Left forelimb (tissue), 1 donor: ENCODE measurements at places on chromosomes 12 and 14.

GRCh38 chr12:38508246-38508645, 191.7 kb downstream of the ALG10B start:
- no peak for DNase-seq

- no peak for DNase-seq
Measured at GRCh38 chr14:69696204-69696527, 70.8 kb upstream of the SRSF5 start.

DNA sequence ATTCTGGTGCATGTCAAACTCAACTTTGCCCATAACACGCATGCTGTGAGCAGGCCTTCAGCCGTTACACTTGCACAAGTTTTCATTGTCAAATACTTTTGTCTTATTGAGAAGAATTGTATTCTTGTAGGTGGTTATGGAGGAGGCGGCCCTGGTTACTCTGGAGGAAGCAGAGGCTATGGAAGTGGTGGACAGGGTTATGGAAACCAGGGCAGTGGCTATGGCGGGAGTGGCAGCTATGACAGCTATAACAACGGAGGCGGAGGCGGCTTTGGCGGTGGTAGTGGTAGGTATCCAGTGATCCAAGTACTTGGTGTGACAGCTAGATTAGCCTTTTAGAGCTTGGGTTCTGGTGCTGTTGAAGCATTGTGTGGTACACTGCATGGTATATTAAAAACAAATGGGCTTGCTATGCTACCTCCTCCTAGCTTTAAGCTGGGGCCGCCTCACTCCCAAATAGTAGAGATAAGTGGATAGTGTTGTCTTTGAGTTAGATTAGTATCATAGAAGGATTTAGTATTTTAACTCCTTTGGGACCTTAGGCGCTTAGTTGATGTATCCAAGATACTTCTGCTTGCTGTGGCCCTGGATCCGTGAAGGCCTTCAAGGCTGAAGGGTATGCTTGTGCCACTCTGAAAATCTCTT, 2.5 kb downstream of the HNRNPA1 start:
- DNase-seq: no peak

GRCh38 chr12:2973566-2973965, 14.4 kb downstream of the TEAD4 start:
- DNase-seq: no peak

GRCh38 chr12:5210179-5210922, 166.7 kb downstream of the KCNA5 start:
- no peak for DNase-seq

DNA sequence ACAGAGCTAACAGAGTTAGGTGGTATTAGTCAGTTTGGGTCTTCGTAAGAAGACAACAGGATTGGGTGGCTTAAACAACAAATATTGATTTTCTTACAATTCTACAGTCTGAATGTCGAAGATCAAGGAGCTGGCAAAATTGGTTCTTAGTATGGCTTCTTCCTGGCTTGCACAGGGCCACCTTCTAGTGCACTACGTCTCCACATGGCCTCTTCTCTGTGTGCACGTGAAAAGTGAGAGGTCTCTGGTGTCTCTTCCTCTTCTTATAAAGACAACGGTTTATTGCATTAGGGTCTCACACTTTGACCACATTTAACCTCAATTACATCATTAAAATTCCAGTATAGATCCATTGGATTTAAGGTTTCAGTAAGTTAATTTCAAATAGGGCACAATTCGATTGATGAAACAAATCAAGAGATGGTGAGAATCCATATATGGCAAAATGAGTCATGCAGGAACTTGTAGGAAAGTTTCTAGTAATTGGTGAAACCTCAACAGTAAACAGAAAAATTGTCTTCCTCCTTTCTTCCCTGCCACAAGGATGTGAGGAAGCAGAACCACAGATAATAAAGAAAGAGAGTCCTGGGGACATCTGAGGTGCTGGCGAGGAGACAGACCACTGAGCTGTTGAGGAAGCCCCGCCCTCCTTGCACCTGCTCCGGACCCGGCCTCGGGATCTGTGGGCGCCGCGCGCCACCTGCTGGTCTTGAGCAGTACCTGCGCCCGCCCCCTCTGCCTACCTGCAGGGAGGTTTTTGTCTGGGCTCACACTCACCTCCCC, 846.7 kb downstream of the TMEM121 start:
- DNase-seq: no peak

- DNase-seq: no peak
Measured at GRCh38 chr12:49366096-49366651, 1.1 kb upstream of the SPATS2 start.

DNA sequence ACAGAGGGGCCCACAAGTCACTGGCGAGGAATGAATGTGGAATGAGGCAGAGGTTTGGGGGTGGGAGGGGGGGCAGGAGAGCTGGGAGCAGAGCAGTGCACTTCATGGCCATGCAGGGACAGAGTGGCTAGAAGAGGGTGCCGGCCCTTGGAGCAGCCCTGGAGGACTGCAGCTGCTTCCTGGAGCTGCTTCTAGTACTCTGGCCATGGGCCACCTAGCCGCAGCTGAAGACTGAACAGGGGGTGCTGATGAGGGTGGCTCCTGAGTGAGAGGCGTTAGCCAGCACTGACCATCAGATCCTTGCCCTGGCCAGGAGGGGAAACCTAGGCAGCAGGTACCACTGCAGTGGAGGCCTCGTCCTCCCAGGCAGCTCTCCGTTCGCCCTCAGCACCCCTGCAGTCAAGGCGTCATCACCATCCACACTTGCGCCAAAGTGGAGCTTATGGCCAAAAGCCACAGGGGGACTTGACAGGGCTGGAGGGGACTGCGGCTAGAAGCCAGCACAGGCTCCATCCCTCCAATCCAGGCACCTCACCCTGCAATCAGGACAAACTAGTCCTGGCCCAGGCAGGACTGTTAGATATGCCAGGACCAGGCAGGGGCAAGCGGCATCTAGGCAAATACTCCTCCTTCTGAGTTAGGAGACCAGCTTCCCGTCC, 16.4 kb downstream of the OTUB2 start:
- no peak for DNase-seq

DNA sequence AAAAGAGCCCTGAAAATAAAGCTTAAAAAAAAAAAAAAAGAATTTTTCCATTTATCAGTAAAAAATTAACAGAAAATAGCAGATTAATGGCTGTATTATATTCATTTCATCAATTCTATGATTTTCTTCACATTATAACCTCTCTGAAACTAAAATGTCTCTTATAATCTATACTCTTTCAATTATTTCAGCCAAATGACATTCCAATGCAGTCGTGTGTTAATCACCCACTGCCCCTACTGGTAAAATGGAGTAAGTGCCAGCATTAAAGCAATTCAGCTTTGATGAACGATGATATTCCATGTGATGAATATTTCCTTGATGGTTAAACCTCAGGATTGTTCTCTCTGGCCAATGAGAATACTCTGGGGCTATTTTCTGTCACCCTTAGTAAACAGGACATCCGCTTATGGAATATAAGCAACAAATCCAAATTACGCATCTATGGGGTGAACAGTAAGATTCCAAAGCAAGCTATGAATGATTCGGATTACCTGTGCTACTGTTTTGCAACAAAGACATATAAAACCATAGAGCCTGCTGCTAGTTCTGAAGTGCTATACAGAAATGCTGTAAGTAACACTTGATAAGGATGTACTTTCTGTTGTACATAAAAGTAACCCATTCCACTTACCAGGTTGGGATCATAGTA, 20.3 kb upstream of the SYCP3 start:
- no peak for DNase-seq

DNA sequence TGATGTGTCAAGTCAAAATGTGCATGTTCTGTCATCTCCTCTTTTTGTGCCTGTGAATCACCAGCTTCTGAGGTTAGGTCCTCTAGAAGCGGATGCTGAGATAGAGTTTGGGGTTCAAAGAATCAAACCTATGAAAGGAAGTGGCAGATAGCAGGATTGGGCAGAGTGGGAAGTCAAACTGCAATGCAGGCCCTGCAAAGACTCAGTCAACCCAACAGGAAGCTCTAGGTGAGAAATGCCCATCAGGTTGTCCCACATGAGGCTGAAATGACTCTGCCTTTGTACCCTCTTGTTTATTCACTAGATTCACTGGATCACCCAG, 4.5 kb upstream of the MIA2 start:
- DNase-seq: no peak

DNA sequence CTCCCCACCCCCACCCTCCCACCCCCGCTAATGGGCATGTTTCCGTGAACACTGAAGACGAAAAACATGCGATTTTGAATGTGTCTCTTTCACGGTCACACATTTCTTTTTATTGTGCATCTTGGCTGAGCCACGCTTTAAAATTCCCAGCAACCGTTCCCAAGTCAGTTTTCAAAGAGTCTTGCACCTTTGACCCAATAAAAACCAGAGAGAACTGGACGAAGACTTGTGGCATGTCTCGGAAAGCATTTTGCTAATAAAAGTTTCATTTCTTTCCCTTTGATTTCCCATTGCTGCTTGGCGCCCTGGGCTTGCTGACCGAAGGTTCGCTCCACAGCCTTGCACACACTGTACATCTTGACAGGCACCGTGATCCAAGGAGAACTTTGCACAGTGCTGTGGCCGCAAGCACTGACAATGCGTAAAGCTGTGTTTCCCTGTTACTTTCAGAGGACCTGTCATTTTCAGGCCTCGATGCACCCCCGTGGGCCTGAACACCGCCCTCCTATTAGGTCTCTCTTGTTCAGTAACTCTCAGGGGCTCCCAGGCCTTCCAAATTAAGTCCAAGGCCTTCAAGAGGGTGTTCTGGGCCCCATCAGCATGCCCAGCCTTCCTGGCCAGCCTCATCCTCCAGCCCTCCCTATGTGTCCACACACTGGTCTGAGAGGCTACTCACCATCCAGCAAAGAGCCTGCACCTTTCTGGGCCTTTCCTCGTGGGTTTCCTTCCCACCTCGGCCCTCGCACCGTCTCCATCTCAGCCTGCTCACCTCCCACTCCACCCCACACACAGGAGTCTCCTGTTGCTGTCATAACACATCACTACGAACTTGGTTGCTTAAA, 63.4 kb upstream of the DIO3 start:
- DNase-seq: peak; percentile 30

DNA sequence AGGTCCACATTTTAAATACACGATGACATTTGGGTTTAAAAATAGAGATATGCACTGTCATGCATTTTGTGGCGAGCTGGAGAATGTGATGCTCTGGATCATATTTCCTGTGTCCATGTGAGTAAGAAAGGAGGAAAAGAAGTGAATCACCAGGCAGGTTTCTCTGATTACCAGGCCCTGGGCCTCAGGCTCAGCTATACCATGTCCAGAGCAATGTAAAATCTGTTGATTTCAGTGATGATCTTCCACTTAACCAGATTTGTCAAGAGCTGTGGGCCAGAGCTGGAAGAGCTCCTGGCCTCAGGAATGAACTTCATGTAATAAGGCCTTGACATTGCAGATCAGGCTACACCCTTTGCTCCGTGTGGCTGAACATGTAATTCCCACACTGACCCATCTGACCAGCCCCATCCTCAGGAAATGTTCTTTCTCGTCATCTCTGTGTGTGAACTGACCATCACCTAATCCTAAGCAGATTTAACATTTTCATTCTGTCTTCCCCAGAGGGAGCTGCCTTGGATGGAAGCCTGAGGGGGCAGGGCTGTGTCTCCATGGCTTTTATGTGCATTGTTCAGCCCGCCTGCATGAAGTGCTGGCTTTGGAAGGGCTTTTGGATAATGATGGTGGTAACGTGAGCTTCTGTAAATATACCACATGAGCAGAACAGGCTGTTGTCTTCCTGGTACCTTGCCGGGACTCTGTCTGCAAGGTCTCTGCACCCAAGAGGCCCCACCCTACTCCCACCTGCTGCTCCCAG, 54.5 kb downstream of the CRACR2A start:
- no peak for DNase-seq

GRCh38 chr12:91274916-91275315, 92.3 kb upstream of the DCN start:
- no peak for DNase-seq

DNA sequence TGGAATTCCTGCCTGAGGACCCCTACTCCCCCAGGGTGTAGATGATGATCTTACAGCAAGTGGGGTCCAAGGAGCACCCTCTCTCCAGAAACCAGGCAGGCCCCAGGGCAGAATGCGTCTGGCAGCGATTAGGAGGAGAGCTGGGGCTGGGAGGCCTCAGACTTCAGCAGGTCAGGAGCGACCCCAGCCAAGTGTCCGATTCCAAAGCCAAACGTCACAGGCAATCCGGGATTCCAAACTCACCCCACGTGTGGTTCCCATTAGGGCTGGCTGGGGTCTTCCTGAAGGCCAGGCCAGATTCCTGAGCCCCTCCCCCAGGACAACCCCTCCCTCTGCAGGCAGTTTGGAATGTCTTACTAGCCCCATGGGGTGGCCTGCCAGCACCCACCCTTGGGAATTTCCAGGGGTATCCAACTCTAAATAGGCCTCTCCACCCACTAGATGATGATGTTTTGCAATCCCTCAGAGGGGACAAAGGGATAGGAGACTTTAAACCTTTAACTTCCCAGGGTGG, 17.3 kb upstream of the FIGNL2 start:
- peak; percentile 66 for DNase-seq

- no peak for DNase-seq
Measured at GRCh38 chr12:98678236-98678945, 33.3 kb downstream of the APAF1 start.

- DNase-seq: no peak
Measured at GRCh38 chr12:17148706-17149105, 542.7 kb upstream of the LMO3 start.

GRCh38 chr14:102883089-102883541, 39.3 kb upstream of the AMN start:
- DNase-seq: no peak

- no peak for DNase-seq
Measured at GRCh38 chr12:111529424-111530368, 69.4 kb downstream of the ATXN2 start.

DNA sequence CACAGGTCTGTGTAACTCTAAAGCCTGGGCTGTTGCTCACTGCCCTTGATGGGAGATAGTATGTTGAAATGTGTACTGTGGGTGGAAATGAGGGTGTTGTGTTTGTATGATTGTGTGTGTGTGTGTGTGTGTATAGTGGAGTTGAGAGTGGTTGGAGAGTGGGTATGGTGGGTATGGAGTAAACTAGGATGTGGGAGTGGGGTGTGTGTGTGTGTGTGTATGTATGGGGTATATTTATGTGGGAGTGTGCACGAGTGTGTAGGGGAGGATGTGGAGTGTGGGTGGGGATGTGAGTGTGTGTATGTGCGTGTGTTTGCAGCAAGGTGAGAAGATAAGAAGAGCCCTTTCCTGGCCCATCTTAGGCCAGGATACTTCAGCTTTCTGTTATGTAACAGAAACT, 22.3 kb downstream of the RPH3A start:
- no peak for DNase-seq

DNA sequence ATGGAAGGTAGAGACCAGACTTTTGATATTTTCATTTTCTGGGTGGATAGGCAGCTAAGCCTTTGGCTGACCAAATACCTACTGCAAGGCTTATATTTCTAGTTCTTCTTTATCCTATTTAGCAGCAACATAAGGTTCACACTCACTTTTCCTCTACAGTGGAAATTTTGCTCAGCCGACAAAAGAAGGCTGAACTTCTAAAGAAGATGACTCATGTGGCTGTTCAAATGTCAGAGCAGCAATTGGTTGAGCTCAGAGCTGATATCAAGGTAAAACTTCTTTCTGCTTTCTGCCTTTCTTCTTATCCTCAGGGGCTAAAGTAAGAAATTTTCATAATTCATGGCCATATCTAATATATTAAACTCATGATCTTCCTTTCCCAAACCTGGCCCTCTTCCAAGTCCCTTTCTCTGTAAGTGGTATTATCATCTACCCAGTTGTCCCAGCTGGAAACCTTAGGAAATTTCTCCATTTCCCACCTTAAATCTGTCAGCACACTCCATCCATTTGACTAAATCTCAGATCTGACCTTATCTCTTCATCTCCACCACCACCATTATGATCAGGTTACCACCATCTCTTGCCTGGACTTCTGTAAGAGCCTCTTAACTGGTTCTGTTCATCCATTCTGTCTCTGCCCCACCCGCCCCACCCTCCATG, 19.8 kb upstream of the KCNH3 start:
- no peak for DNase-seq

- DNase-seq: no peak
Measured at GRCh38 chr12:91058786-91059185, 962 bp upstream of the KERA start.
